ENCODE measurements at places on chromosomes 16 and 17.

DNA sequence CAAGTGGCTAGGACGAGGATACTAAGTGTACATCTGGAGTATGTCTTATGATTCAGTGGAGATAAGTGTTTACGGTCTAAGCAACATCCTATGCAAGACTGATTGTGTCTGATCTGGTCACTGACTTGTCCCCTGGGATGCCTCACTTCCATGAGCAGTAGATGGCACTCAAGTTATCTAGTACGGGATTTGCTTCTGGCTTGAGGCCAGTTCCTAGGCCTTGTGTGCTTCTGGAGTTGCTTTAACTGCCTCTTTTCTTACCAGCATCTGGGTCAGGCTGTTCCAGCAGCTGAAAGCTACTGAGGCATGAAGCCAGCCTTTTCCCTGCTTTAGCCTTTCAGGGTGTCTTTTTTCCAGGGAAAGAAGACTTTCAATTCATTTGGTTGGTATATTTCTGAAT, 23.0 kb downstream of the SUPT6H start:
- no peak for DNase-seq

- no peak for DNase-seq
Measured at GRCh38 chr17:73877962-73878361, 233.7 kb upstream of the SDK2 start.

- DNase-seq = no peak
Measured at GRCh38 chr16:1981398-1981836, at the start of gene NOXO1. TSS of gene NOXO1 (minus strand) at chr16:1981469. CDS start at chr16:1981179, 290 bp downstream.

DNA sequence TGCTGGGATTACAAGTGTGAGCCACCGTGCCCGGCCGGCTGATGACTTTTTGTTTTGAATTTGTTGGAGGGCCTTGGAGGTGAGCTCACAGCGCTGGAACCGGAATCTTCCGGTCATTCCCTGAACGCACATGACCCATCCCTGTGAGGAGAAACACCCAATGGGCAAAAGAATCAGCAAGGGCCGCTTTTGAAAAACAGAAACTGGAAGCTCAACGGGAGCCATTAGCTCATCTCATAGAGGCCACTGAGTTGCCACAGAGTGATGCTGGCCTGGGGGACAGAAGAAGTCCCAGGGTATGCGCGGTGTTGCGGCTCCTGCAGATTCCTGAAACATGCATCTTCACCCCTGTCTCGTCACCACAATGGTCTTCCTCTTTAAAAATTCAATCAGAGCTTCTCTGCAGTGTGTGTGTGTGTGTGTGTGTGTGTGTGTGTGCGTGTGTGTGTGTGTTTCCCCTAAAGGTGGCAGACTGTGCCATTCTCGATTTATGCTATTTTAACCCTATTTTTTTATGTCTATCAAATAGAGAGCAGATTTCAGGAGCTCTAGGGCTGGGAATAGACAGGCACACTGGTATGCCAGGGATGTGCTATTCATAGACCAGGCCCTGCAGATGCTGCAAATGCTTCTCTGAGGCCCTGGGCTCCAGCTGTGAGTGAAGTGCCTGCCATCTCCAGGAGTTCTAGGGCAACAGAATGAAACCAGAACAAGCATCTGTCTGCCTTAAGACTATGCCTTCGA, 68.3 kb downstream of the MARCHF10 start:
- DNase-seq = no peak

DNA sequence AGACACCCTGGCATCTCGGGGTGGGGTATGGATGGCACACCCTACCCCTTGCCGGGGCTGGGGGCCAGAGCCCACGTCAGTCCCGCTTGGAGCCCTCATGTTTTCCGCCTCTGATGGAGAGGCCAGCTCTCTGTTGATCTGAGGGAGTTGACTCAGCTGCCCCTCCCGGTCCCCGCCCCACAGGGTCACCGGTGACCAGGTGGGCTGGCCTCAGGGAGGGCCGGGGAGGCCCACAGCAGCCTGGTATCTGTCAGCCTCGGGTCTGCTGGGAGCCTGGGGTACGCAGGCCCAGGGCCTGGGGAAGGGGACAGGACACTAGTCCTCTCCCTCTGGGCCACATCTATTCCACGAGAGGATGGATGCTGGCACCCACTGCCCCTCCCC, 109.5 kb upstream of the CIBAR2 start:
- DNase-seq = no peak

- DNase-seq = no peak
Measured at GRCh38 chr17:61291451-61292285, 108.0 kb upstream of the TBX2 start.

GRCh38 chr16:85514295-85514597, 98.9 kb upstream of the GSE1 start:
- no peak for DNase-seq

DNA sequence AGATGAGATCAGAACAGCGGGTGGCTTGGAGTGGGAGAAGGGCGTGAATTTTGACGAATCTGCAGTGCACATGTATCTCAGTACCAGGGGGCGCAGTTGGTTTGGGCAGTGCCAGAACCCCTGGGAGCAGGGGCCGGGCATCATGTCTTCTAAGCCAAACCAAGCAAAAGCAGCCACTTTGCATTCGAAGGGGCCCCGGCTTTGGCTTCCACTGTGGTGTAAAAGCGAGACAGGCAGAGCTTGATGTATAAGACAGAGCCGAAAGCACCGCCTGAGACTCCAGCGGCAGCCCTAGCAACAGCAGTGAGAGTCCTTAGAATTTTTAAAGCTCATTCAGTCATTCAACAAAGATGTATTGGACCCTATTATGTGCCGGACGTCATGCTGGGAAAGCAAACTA, 3.8 kb upstream of the XYLT1 start:
- DNase-seq = no peak

- no peak for DNase-seq
Measured at GRCh38 chr17:48012151-48012520, 25.5 kb downstream of the COPZ2 start.

GRCh38 chr16:47499080-47499699, 38.1 kb downstream of the PHKB start:
- no peak for DNase-seq

GRCh38 chr16:30876867-30877266, 17.0 kb downstream of the BCL7C start:
- no peak for DNase-seq

DNA sequence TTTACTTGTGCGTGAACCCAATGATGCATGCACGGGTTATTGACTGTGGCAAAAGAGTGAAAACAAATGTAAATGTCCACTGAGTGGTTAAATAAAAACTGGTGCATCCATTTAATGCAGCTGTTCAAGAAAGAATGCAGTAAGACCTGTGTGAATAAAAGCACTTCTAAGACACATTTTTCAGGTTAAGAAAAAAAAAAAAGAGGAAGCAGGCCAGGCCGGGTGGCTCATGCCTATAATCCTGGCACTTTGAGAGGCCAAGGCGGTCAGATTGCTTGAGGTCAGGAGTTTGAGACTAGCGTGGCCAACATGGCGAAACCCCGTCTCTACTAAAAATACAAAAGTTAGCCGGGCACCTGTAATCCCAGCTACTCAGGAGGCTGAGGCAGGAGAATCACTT, 11.8 kb downstream of the CNGB1 start:
- no peak for DNase-seq

- no peak for DNase-seq
Measured at GRCh38 chr16:7804635-7805195, 472.1 kb downstream of the RBFOX1 start.

- no peak for DNase-seq
Measured at GRCh38 chr17:58279016-58279711, 1.6 kb downstream of the MPO start.

- no peak for DNase-seq
Measured at GRCh38 chr17:19654896-19655295, 6.3 kb downstream of the ALDH3A2 start.

Measured in cortex of kidney (tissue), 1 donor.